ENCODE measurements at places on chromosomes 6 and 20.

- DNase-seq = no peak
These were observed 41.1 kb upstream of the PREP start for GRCh38 chr6:105443941-105444340.

- peak; percentile 14 for DNase-seq
These were observed 88.9 kb upstream of the ELOVL5 start for GRCh38 chr6:53437557-53438202.

DNA sequence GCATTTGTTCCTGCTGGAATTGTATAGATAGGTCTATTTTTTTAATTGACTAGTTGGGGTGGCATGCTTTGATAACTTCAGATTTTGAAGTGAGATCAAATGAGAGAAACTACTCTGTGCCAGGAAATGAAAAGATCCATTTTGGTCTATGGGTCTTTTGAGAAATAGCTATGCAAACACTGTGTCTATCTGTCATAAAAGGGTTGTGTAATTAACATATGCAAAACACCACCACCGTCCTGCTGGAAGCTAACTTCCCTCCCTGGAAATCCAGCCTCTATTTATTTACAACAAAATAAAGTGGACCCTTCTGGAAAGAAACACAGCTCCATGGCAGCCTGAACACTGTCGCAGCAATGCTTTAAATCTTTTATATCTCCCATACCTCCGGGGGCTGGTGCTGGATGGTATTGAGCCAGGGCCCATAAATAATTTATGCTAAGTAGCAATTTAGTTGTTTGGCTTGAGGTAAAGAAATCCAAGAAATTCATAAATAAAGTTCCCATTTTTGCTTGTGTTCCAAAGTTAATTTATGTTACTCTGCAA, 244.2 kb upstream of the POU3F2 start:
- DNase-seq = no peak

- DNase-seq = no peak
These were observed 678.8 kb upstream of the MARCKS start for GRCh38 chr6:113178349-113178748.

DNA sequence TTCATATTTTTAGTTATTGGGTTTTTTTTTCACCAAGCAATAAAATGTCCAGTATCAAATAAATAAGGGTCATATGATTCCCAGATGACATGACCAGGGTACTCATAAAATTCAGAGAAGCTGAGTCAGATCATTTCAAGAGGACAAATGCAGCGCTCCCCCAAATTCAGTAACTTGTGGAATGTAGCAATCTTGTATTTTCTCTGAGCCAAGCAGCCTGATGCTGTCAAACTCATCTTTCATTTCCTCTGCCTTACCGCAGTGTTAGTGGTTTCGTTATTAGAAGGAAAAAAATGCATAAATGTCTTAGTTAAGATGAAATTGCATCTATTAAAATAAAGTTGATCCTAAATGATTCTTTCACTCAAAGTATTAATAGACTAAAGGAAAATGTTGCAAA, 57.8 kb upstream of the EDN1 start:
- DNase-seq = no peak

Measured in hippocampal formation (tissue), 2 donors.